ENCODE measurements at places on chromosomes 3 and 15. TPM values are rescaled to one million over a fixed set of nuclear protein-coding genes. Genes with fewer than 3 reads are reported as not detected.
A peak's percentile ranks its signal among the peaks of the same experiment; 100 is the strongest.

DNA sequence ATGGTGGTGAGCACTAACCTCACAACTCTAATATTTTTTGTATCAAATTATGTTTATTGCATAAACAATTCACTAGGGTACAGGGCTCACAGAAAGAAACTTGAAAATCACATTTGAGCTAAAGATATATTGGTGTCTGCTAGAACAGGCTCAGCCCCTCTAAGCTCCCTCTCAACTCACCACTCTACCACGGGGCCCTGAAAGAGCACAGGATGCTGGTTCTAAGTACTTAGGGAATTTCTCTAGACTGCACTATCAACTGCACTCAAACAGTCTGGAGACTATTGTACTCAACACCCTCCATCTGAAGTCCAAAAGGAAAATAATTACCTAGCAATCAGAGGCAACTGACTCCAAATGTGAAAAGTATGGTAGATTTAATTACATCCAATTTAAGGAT is 98.7 kb upstream of the STRIT1 start:
- DNase-seq: no peak

DNA sequence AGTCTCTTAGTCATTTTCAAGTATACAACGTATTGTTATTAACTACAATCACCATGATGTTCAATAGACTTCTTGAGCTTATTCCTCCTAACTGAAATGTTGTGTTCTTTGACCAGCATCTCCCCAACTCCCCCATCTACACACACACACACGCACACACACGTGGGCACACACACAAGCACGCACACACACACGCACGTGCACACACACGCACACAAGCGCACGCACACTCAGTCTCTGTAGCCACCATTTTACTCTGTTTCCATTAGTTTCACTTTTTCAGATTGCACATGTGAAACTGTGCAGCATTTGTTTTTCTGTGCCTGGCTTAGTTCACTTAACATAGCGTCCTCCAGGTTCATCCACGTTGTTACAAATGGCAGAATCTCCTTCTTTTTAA is 247.0 kb downstream of the XXYLT1 start:
- no peak for DNase-seq

GRCh38 chr3:143727391-143727790 is 120.9 kb downstream of the SLC9A9 start:
- no peak for DNase-seq

- DNase-seq: no peak
These were observed 81.6 kb downstream of the FBN1 start for GRCh38 chr15:48563934-48564333.

- no peak for DNase-seq
These were observed 18.0 kb downstream of the ISG20 start for GRCh38 chr15:88656760-88657221.

DNA sequence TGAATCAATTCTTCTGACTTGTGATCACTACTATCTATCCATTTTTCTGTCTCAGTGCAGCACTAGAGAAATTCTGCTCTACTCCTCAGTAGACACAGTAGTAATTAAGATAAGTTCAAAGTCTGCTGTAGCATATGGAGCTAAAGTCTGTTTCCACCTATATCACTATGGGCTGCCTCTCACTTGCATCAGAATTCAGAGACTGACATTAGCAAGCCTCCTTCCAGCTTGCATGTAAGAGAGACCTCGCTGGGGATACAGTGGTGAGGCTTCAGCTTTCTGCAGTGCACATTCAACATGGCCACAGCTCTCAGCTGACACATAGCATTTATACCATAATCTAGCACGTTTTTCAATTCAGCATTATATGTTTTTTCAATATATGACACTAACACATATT is 217.0 kb downstream of the PLOD2 start:
- no peak for DNase-seq

DNA sequence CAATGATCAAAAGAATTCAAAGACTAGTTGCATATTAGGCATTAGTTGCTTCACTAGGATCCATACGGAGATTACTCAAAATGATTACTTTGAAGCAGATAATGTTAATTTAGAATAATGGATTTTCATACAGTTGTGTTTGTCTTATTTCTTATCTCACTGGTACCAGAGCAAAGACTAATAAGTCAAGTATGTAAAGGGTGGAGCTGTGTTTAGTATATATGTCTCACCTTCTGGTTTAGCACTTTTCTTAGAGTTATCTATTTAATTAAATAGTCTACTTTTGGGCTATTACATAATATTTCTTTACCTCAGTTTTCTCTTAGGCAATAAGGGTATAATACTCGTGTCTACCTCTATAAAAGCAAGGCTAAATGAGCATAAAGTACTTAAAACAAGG is 18.8 kb downstream of the TMEM207 start:
- DNase-seq: no peak

DNA sequence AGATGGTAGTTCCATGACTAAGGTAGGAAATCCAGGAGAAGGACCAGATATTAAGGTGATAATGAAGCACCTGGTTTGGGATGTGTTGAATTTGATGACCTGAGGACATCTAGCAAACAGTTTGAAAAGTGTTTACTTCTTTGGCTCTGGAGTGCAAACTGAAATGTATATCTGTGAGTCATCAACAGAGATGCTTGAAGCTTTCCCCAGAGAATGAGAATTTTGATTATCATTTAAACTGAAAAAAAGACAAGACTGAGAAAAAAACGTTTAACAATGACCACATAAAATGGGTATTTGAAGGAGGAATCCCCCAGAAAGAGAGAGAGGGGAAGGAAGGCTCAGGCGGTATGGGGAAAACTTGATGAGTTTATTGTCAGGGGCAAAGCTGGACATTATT is 20.7 kb upstream of the GSK3B start:
- DNase-seq: no peak

DNA sequence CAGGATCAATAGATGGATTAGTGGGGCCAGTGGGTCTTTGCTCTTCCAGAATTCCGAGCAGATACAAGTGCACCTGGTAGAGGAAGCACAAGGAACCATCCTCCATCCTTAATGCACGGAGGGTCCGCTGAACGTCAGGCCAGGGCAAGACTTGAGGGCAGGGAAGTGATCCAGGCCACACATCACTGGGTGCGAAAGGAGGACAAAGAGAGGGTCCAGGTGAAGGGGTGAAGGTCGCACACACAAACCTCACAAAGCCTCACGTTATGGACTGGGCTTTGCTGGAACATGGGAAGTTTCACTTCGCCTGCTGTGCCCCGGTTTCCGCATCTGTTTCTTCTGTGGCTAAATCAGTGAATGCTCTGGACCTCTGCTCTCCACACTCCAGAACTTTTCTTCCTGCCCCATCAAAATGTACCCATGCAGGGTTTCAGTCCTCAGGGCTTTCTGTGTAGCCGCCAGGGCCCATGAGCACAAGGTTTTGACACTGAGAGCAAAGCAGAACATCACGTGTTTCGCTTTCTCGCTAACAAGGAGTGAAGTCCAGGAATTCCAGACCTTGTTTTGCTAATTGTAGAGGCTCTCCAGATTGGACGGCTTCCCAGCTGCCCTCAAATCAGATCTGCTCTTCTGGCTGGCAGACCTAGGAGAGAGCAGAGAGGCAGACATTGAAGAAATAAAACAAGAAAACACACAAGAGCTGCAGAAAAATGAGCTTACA is 56.3 kb downstream of the KLF15 start:
- DNase-seq: no peak

GRCh38 chr3:106711650-106712049 is 665.6 kb upstream of the CCDC54 start:
- DNase-seq: peak; percentile 12

- peak; percentile 8 for DNase-seq
These were observed 2.2 kb downstream of the PDCD10 start for GRCh38 chr3:167732313-167733065.

- DNase-seq: no peak
These were observed 265.4 kb upstream of the ARHGEF26 start for GRCh38 chr3:153855772-153856171.

- no peak for DNase-seq
These were observed 107.4 kb upstream of the MLF1 start for GRCh38 chr3:158463556-158463955.

DNA sequence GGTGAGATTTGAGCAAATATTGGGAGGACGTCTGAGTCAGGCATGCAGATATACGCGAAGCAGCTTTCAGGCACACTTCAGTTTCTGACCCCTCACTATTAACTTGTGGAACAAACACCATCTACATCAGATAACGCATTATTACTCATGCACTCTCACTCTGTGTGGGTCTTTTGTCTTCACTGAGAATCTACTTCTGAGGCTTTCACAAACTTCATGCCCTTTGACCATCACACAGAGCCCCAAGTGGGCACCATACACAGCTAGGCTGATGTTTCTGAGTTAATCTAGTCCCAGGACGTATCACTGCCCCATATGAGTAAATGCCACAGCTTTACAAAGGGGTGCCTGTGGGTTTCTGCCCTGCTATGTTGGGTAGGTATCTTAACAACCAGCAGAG is 39.6 kb upstream of the IP6K2 start:
- DNase-seq: no peak

DNA sequence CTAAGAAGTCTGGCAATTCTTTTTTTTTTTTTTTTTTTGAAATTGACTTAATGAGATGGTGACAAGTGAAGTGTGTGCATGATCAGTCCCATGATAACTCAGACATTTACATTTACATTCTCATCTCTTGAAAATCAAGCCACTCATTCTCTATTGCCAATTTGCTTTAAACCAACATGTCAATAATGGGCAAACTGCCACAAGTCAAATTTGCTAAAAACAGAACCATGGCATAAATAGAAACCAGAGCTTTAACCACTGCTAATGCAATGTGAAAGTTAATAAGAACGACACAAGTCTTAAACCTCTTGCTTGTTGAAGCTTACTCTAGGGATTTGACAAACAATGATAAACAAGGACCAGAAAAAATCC is 12.0 kb upstream of the COL8A1 start:
- no peak for DNase-seq

DNA sequence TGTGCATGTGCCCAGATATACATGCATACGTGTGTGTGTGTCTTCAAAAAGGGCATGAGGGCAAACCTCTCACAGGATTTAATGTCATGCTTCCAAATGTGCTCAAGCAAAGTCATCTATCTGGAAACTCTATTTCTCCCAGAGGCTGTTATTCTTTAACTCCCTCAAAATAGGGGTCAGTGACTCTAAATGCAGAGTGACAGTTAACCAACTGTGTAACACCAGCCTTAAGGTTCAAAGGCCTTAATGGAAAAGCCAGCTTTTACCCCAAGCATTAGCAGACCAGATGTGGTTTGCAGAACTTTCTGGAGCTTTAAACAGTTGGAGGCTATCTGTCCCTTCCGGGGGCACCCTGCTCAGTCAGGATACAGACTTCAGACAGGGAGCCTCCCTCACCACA is 70.4 kb upstream of the SLC7A14 start:
- no peak for DNase-seq

GRCh38 chr15:65372787-65373067 is 5.1 kb downstream of the IGDCC3 start:
- no peak for DNase-seq

GRCh38 chr3:86991840-86992435 is 989 bp upstream of the VGLL3 start:
- peak; percentile 41 for DNase-seq

DNA sequence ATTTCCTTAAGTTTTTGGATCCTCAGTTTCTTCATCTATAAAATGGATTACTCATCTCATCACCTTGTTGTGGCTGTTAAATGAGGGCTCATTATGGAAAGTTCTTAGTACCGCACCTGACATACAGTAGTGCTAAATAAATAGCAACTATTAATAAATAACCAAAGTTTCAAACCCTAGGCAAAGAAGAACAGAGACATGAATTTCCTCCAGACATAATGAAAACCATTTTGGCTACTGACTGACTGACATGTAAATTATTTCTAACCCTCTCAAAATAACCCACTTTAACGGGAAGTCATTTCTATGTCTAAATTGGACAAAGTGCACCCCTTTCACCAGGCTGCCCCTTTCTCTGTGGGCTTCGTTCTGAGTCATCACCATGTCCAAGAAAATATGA is 17.4 kb upstream of the KLHL6 start:
- DNase-seq: no peak

DNA sequence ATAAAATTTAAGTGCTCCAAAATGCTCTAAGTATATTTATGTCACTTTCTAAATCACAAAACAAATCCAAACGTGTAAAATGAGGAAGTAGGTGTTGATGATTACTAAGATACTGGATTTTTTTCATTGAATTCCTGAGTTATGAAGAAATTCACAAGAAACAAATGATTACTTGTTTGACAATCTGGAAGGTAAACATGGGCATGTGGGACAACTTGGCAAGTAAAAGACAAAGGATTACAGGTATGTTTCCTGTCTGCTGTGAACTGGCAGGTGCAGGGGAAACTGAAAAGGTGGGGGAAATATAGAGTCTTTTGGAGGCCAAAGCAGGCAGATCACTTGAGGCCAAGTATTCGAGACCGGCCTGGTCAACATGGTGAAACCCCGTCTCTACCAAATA is 252.7 kb upstream of the AZI2 start:
- peak; percentile 27 for DNase-seq

GRCh38 chr15:42456971-42457370 is 34.0 kb downstream of the ZNF106 start:
- DNase-seq: no peak

DNA sequence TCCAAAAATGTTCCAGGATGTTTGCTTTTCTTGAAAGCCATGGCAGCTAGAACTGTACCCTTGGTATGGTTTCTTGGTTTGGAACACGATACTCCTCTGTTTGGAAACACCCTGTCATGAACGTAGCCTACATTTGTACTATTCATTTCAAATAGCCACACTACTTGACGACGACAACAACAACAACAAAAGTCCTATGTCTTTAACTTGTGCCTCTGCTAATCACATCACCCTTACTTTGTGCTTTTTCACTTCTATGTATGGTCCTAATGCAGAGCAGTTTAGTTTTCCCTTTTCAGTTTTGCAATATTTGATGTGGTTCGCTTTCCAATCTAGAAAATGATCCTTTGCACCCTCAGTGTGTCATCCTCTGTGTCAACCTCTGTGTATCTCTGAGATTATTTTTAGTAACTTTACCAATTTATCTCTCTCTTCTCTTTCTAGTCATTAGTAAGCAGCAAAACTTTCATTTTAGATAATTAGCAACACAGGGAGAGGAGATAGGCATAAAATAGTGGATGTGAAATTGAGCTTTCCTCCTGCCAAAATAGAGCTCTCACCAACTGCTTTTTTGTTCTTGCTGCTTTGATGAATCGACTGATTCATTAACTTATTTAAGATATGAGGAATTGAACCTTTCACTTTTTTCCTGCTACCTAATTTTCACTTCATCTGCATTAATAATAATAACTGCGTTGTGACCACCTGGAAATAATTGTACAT is 44.1 kb upstream of the TP63 start:
- DNase-seq: no peak

GRCh38 chr3:186790261-186790981 is 7.0 kb downstream of the EIF4A2 start:
- DNase-seq: peak; percentile 50

GRCh38 chr3:183527428-183528379 is 27.8 kb downstream of the KLHL6 start:
- no peak for DNase-seq

GRCh38 chr3:133973249-133973980 is 56.3 kb downstream of the SLCO2A1 start:
- no peak for DNase-seq

The ZNF280D gene
- polyA plus RNA-seq: 2.4 TPM

The SLC24A5 gene
- not detected for polyA plus RNA-seq

The ASB14 gene
- not detected for polyA plus RNA-seq

The FBLN2 gene
- 0.03 TPM for polyA plus RNA-seq

The TM6SF1 gene
- polyA plus RNA-seq: not detected

The ACKR4 gene
- 0.02 TPM for polyA plus RNA-seq

The NOX5 gene
- 2.6 TPM for polyA plus RNA-seq

The AMT gene
- polyA plus RNA-seq: 1.7 TPM

The CSPG4 gene
- 5.9 TPM for polyA plus RNA-seq

The DPPA2 gene
- not detected for polyA plus RNA-seq
